Esophagus squamous epithelium (tissue), 5 donors: ENCODE measurements at places on chromosomes 12 and 14. TPM values are rescaled to one million over a fixed set of nuclear protein-coding genes. Genes with fewer than 3 reads are reported as not detected.
A peak's percentile ranks its signal among the peaks of the same experiment; 100 is the strongest.

The SLC24A4 gene
- total RNA-seq, result 0.38 TPM

The GLIPR1L2 gene
- total RNA-seq, result not detected

DNA sequence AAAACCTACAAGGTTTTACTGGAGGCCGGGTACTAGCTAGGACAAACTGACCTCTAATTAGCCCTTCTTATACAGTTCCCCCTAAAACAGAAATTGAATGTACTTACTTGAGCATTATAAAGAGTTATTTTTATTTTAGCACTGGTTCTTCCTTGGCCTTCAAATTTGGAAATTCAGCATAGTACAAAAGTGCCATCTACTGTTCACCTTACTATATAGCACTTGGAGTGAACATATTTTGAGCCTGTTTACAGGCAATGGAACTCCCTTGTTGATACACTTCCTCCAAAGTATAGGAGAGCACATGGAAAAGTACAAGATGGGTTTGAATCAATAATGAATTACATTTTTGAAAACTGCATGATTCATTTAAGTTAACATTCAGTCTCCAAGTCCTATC lies 3.9 kb upstream of the POC1B start:
- peaks cover 3% of the 10 kb centered on the region for H3K4me1 ChIP-seq
- H3K27ac ChIP-seq, result no peak overlapping the region
- DNase-seq, result no peak
- no peak overlapping the region for H3K4me3 ChIP-seq
- H3K27me3 ChIP-seq, result no peaks in the 10 kb centered on the region

DNA sequence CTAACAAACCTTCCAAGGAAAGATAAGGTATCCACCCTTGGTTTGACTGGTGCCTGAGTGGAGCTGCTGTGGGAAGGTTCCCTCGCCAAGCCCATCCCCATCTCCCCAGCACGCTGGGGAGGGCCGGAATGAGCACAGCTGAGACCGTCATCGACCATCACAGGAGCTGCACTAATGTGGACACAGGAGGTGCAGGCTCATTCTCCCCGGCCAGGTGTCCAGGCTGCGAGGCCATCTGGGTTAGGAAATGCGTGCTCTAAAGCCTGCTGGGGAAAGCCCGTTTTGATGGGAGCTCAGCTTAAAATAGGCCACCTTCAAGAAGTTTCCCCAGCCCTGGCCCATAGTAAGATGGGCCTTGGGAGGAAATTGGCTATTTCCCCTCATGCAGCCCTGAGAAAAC lies 35.2 kb upstream of the FOXN3 start:
- H3K4me1 ChIP-seq, result no peaks in the 10 kb centered on the region
- H3K36me3 ChIP-seq, result no peaks in the 10 kb centered on the region
- no peak for DNase-seq
- H3K4me3 ChIP-seq, result no peak overlapping the region
- no peak overlapping the region for H3K27ac ChIP-seq

DNA sequence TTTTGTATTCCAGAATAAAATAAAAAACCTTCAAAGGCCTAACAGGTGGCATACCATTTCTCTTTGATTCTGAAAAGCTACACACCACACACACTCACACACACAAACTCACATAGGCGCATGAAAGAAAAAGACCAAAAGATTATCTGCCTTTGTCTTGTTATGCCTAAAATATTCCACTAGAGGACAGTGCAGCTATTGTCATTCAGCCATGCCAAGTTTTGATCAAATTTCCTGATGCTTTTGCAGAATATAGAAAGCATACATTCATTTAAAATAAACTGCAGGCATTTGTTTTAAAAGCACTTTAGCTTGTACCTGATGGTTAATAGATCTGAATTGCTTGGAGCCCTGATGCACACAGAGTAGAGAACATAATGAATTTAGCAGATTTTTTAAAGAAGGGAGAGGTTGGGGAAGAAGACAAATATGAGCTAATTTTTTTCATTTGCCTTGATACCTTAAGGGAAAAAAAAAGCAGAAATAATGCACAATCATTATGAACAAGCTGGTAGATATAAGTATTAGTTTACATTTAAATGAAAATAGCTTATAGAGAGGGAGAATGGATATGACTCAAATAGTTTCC lies 1766.9 kb upstream of the SEL1L start:
- no peak for DNase-seq
- no peak overlapping the region for H3K27ac ChIP-seq
- H3K4me1 ChIP-seq, result no peaks in the 10 kb centered on the region
- H3K4me3 ChIP-seq, result no peak overlapping the region
- H3K27me3 ChIP-seq, result no peaks in the 10 kb centered on the region
- H3K36me3 ChIP-seq, result no peaks in the 10 kb centered on the region

- DNase-seq, result no peak
- peak overlapping the region; percentile 55 for H3K27ac ChIP-seq
- H3K4me3 ChIP-seq, result no peak overlapping the region
- H3K27me3 ChIP-seq, result no peaks in the 10 kb centered on the region
- no peaks in the 10 kb centered on the region for H3K36me3 ChIP-seq
Observed at GRCh38 chr14:68749487-68750475, 43.1 kb downstream of the ZFP36L1 start.
